ENCODE measurements at places on chromosomes 3 and 15. TPM values are rescaled to one million over a fixed set of nuclear protein-coding genes. Genes with fewer than 3 reads are reported as not detected.

The CAMKV gene
- total RNA-seq, result not detected

The TRPC1 gene
- total RNA-seq, result 7.3 TPM

The PDZRN3 gene
- total RNA-seq, result 3.5 TPM

The BLM gene
- total RNA-seq, result 7.5 TPM

The CEMIP gene
- 3.0 TPM for total RNA-seq

The AP3B2 gene
- not detected for total RNA-seq

The CYP11A1 gene
- total RNA-seq, result 3.2 TPM

The PAQR5 gene
- 2.6 TPM for total RNA-seq

The PLS1 gene
- total RNA-seq, result 0.53 TPM

The SATB1 gene
- total RNA-seq, result 2.3 TPM
